ENCODE measurements at places on chromosomes 1 and 21. TPM values are rescaled to one million over a fixed set of nuclear protein-coding genes. Genes with fewer than 3 reads are reported as not detected.

ZFP69B gene
- total RNA-seq = 2.6 TPM

SPRR1B gene
- not detected for total RNA-seq

PTPRF gene
- 14.8 TPM for total RNA-seq

TFF3 gene
- 115 TPM for total RNA-seq

VWA5B1 gene
- not detected for total RNA-seq

GRCh38 chr1:5662086-5662743 is 330.0 kb downstream of the NPHP4 start:
- H3K27ac ChIP-seq = no peak overlapping the region
- H3K27me3 ChIP-seq = no peaks in the 10 kb centered on the region
- H3K4me1 ChIP-seq = no peaks in the 10 kb centered on the region
- no peaks in the 10 kb centered on the region for H3K36me3 ChIP-seq

DNA sequence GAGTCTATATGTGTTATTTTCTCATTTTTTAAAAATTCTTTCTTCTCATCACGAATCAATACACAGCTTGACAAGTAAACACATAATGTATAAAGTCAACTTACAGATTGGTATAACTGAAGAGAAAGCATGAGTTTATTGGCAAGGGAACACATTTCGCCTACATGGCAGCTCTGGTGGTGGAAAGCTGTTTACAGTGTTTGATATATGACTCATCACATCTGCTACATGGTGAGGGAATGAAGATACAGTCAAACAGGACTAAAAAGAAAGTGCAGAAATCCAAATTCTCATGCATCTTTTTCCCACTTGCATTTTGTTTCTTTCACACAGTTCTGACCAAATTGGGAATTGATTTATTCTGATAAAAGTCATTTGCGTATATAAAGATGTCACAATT is 122.2 kb upstream of the ADGRL4 start:
- H3K4me1 ChIP-seq = no peaks in the 10 kb centered on the region
- no peak overlapping the region for H3K27ac ChIP-seq
- no peak overlapping the region for H3K4me3 ChIP-seq
- DNase-seq = no peak
- no peaks in the 10 kb centered on the region for H3K36me3 ChIP-seq

DNA sequence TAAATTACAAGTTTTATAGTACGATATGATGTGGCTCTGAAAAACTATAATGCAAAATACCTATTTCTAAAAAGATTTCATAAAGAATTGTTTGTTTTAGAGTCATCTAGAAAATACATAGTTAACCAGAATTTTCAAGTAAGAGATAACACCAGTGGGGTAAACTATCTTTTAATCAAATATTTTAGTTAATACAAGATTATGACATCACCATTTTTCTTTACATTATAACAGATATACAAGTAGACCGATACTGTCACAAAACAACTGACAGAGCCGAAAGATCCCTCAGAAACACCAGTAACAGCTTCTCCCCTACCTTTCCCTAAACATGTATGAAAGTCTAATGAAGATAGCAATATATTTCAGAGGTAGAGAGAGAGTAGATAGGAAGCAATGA is 54.2 kb downstream of the EPS15 start:
- no peak overlapping the region for H3K4me3 ChIP-seq
- H3K27ac ChIP-seq = no peak overlapping the region
- DNase-seq = no peak

DNA sequence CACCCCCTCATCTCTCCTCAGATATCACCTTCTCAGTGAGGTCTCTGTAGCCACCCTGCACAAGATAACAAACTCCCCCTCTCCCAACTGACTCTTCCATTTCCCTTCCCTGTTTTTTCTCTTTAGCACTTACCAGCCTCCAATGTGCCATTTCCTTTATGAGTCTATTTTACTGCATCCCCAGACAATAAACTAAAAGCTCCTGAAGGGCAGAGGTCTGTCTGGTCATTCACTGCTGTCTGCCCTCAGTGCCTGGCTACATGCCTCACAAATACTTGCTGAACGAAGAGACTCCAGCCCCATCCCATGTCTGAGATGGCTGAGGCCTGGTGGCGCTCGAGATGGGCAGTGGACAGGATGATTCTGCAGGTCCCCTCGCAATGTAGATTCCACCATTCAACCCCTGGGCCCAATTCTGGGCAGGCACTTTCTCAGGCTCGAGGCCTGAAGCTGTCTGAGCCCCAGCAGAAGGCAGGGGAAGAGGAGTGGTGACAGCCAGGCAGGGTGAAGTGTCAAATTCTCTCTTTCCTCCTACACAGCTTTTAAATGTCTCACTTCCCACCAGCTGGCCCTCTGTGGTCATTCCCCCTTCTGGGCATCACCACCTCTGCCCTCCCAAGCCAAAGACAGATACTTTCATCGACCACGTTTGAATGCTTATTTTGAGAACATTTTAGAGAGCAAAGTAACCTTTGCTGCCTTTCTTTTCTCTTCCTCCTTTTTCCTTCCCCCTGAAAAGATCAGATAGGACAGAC is 6.6 kb downstream of the LRRN2 start:
- no peaks in the 10 kb centered on the region for H3K36me3 ChIP-seq
- H3K4me3 ChIP-seq = no peak overlapping the region
- no peak overlapping the region for H3K27ac ChIP-seq
- DNase-seq = no peak
- H3K4me1 ChIP-seq = peaks cover 13% of the 10 kb centered on the region

DNA sequence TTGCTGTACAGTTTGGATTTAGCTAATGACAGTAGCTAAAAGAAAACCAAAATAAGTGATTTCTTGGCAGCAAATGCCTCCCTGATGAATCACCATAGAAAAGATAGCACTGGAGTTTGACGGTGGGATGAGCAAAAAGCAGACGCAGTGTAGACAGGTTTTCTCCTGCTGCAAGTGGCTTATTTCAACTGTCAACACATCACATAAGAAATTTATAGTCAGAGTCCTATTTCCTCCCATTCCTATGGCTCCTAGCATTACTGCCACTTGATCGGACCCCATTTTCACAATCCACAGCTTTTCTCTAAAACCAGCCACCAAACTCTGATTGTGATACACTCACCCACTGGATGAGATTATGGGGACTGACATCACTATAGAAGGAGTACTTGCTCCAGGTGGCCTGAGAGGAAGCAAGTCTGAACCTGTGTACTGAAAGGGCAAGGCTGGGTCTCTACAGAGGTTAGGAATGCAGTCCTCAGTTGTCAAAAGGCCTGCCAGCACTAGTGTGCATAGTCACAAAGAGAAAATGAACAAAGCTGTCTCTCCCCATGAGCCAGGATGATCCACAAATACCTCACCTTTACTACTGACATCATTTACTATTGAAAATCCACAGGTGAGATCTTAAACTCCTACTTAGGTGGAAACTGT is 359.8 kb downstream of the LTN1 start:
- DNase-seq = no peak
- H3K36me3 ChIP-seq = no peaks in the 10 kb centered on the region
- H3K27ac ChIP-seq = no peak overlapping the region
- no peaks in the 10 kb centered on the region for H3K4me1 ChIP-seq
- no peak overlapping the region for H3K4me3 ChIP-seq

DNA sequence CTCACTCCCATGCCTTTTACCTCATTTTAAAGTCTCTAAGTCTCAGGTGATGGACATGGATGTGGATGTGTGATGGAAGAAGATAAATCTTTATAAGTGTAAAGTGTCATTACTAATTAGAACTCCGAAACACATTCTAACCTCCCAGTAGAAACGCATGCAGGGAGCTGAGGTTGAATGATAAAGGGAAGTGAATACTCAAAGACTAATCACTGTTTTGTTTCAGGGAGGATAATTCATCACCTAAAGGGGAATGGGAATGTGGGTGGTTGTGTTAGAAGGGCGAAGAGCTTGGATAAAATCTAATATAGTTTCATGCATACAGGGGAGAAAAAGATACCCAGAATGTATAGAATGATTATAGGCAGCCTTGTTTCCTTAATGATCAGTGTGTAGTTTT is 12.5 kb downstream of the NCAM2 start:
- DNase-seq = no peak
- H3K4me1 ChIP-seq = no peaks in the 10 kb centered on the region
- H3K27ac ChIP-seq = no peak overlapping the region
- H3K27me3 ChIP-seq = no peaks in the 10 kb centered on the region

GRCh38 chr1:201475915-201476669 is 7.1 kb upstream of the PHLDA3 start:
- H3K4me3 ChIP-seq = no peak overlapping the region
- H3K36me3 ChIP-seq = no peaks in the 10 kb centered on the region
- H3K27me3 ChIP-seq = no peaks in the 10 kb centered on the region
- peaks cover 15% of the 10 kb centered on the region for H3K4me1 ChIP-seq
